Activated CD4-positive, alpha-beta T cell treated with anti-CD3 and anti-CD28 coated beads, Interleukin-2, amount 10 ng/mL, durations not matched to agents 7 days and 5 days (primary cell): ENCODE measurements at places on chromosomes 11 and 22. TPM values are rescaled to one million over a fixed set of nuclear protein-coding genes. Genes with fewer than 3 reads are reported as not detected.
A peak's percentile ranks its signal among the peaks of the same experiment; 100 is the strongest.

Gene SLC22A12
- not detected for total RNA-seq

Gene IL17REL
- total RNA-seq, result not detected

DNA sequence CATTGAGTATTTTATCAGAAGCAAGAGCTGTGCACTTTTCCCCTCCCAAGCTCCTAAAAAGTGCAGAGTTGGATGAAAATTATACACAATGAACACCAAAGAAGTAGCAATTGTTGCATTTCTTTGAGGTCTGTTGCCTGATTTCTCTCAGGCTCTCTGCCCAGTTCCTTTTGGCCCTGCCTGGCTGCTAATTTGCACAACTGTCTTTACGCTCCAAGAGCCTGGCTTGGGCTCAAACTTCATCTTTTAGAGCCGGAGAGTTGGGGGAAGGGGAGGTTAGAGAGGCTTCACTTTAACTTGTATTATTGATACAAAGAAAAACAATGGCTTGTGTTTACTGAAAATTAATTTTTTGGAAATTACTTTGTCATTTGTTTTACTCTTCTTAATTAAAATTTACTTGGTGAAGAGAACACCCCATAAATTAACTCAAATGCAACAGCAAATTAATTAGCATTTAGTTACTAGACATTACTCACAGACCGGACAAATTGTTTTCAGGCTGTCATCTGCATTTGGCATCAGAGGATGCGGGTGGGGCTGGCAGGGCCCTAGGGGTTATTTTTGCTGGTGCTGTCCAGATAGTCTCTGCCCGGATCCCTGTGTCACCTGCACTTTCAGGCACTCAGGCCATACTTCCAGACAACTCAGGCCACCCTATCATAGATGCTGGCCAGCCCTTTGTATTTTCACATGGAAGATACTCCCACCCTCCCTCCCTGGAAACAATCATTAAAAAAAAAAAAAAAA, 407.3 kb downstream of the NXPE2 start:
- H3K27me3 ChIP-seq, result no peaks in the 10 kb centered on the region
- DNase-seq, result no peak
- H3K4me3 ChIP-seq, result no peak overlapping the region
- no peak overlapping the region for H3K27ac ChIP-seq

Gene ZBTB44
- 61.5 TPM for total RNA-seq

Gene FANCF
- 15.7 TPM for total RNA-seq

Gene PDGFD
- total RNA-seq, result not detected

GRCh38 chr11:102900346-102900745, 25.6 kb upstream of the MMP12 start:
- DNase-seq, result no peak
- H3K36me3 ChIP-seq, result no peaks in the 10 kb centered on the region
- H3K27ac ChIP-seq, result no peak overlapping the region
- no peak overlapping the region for H3K4me3 ChIP-seq
- H3K27me3 ChIP-seq, result no peaks in the 10 kb centered on the region
- no peaks in the 10 kb centered on the region for H3K4me1 ChIP-seq

- no peak for DNase-seq
- H3K27me3 ChIP-seq, result peaks cover 23% of the 10 kb centered on the region
- H3K4me1 ChIP-seq, result no peaks in the 10 kb centered on the region
- H3K36me3 ChIP-seq, result no peaks in the 10 kb centered on the region
- no peak overlapping the region for H3K27ac ChIP-seq
These were observed 9.3 kb upstream of the MRGPRD start for GRCh38 chr11:68989936-68990606.

DNA sequence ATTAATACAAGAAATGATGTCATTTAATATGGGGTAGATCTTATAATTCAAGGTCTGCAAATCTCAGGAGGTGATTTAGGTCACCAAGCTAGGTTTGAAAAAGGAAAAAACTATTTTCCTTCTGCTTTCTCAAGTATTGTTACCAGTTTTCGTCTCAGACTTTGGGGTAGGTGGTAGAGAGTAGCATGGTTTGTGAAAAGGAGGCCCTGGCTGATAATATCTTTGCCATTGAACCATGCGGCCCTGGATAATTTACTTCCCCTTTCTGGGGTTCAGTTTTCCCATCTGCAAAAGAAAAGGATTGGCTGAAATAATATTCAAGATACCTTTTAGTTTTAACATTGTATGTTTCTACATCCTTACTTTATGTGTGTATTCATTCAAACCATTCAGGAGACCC, 92.1 kb downstream of the WNT11 start:
- peaks cover 6% of the 10 kb centered on the region for H3K36me3 ChIP-seq
- H3K4me3 ChIP-seq, result no peak overlapping the region
- H3K27me3 ChIP-seq, result no peaks in the 10 kb centered on the region
- H3K27ac ChIP-seq, result no peak overlapping the region

DNA sequence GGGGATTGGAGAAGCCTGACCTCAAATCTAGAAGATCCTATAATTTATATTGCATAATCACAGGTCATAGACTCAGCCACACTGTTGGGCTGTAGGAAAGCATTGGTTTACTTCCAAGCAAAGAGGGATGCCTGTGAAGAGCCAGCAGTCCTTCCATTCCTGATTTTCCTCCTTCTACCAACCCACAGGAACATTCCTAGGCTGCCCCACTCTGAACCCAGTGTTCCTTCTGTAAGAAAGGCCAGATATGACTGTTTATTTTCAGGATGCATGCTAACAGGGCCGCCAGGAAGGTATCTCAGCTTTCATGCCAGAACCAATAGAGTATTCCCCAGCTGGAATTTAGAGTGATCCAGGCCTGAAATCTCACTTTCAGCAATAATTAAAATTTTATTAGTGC, 197.1 kb downstream of the ETS1 start:
- no peak for DNase-seq
- H3K36me3 ChIP-seq, result peaks cover 1% of the 10 kb centered on the region
- H3K4me3 ChIP-seq, result no peak overlapping the region
- H3K27ac ChIP-seq, result no peak overlapping the region

DNA sequence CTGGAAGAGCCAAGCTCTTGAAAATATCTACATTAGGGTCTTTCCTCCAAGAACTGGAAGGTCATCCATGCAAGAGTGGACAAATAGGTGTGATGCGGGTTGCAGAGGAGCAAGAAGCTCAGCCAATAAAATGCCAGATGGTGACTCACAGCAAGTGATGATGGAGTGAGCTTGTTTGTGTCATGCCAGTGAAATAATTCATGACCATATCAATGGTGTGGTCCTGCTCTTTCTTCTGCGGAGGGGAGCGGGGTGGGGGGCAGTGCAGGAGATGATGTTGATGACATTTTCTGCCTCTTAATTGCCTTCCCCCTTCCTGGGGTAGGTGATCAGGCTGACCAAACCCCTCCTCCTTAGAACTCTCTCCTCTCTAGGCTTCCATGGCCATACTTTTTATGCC, 118.5 kb upstream of the TIMP3 start:
- no peak for DNase-seq
- no peak overlapping the region for H3K27ac ChIP-seq
- no peak overlapping the region for H3K4me3 ChIP-seq
- peaks cover 5% of the 10 kb centered on the region for H3K27me3 ChIP-seq
- no peaks in the 10 kb centered on the region for H3K4me1 ChIP-seq

DNA sequence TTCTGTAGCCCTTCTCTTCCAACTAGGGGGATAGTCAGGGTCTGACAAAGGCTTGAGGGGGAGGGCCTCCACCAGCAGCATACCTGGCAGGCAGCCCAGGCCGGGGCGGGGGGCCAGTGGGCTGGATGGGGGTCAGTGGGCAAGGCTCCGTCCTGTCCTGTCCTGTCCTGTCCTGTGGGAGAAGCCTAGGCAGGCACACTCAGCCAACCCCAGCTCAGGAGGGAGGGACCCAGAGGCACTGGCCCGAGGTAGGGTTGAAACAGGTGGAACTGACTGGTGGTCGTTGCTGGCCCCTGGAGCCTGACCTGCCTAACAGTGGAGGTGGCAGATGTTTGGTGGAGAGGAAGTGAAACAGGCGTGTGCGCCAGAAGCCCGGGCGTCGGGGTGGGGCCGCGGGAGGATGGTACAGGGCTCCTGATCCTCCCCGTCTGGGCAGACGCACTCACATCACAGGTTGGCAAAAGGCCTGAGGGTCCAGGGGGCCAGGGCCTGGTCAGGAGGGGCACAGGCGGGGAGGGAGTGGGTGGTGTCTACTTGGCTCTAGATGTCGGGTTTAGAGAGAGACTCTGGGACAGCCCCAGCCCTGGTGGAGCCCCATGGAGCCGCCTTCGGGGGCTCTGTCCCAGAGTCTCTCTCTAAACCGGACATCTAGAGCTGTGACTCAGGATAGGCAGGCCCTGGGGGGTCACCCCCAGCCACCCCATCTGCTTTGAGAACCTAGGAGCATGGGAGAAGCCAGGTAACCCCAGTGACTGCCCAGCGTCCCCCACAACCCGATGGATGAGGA, 32.5 kb upstream of the GRAMD4 start:
- no peaks in the 10 kb centered on the region for H3K27me3 ChIP-seq
- peak overlapping the region; percentile 70 for H3K4me3 ChIP-seq
- peak overlapping the region; percentile 93 for H3K27ac ChIP-seq
- H3K36me3 ChIP-seq, result peaks cover 2% of the 10 kb centered on the region
- DNase-seq, result peak; percentile 49

- H3K4me1 ChIP-seq, result peaks cover 37% of the 10 kb centered on the region
- H3K27me3 ChIP-seq, result no peaks in the 10 kb centered on the region
- H3K27ac ChIP-seq, result no peak overlapping the region
- H3K4me3 ChIP-seq, result no peak overlapping the region
- H3K36me3 ChIP-seq, result peaks cover 73% of the 10 kb centered on the region
- DNase-seq, result no peak
These were observed 20.9 kb downstream of the RCOR2 start for GRCh38 chr11:63896071-63896470.

Gene IGF2
- total RNA-seq, result 0.08 TPM

DNA sequence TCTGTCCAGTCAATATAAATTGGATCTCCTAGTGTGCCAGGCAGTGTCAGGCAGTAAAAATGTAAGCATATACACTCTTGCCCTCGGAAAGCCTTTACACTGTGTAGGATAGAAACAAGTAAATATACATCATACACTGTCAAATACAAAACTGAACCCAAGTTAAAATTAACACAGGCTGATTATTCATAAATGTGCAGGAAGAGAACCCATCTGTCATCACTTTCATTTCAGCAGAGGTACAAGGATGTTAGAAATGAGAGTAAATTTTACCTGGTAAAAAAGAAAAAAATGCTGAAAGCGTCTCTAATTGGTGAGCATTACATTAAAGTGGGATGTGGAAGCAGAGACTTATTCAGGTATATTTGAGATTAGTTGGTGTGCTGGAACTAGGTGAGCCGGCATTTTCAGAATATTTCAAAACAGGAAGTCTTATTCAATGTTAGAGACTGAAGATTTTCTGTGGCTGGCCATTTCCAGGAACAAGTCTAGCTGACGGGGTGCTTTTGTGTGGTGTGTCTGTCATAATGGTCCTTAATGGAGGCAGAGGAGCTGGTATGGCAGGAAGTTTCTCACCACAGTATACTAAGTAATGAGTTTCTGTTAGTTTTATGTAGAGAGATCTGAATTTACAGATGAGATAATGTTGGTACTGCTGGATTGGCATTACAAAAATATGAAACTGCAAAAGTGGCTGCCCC, 192.6 kb downstream of the CASP12 start:
- peaks cover 46% of the 10 kb centered on the region for H3K36me3 ChIP-seq
- H3K27ac ChIP-seq, result peak overlapping the region; percentile 99
- peak; percentile 89 for DNase-seq
